GM13976 (cell line): ENCODE measurements at places on chromosomes 5 and 9.
A peak's percentile ranks its signal among the peaks of the same experiment; 100 is the strongest.

DNA sequence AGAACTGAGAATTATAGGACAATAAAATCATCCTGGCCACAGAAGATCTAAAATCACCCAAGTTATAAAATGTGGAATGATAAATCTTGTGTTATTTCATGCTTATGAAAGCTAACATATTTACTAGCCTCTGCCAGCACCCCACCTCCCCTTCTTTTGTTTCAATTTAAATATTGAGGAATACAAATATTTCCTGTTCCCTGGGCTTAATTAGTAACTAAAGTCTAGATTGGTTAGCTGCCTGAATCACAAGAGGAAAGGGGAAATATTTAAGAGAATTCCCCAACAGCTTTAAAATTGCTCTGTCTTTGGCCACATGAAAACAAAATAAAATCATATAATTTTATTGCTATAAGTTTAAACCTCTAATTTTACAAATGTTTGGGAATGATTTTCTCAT is 287.0 kb downstream of the PRELID2 start:
- no peak for DNase-seq

DNA sequence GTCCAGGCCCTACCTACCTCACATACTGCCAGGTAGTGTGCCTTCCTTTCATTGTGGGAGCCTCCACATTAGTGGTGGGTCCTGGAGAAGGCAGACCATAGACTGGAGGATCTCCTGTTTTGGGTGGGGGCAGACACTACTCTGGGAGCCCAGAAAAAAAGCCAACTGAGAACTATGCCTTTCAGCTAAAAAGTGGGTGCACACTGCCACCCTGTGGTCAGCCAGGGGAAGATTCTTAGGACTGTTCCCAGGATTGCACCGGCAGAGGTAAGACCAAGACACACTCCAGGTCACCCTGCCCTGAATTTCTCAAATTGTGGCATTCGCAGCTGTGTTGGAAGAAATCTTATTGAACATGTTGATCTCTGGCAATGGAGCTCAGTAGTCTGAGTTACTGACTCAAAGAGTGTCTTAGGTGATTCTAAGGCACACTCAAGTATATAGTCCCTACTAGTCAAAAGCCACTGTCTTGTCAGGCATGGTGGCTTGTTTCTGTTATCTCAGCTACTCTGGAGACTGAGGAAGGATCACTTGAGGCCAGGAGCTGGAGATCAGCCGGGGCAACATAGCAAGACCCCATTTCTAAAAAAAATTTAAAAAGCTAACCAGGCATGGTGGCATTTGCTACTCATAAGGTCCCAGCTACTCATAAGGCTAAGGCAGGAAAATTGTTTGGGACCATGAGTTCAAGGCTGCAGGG is 3.6 kb downstream of the SIGMAR1 start:
- peak; percentile 80 for DNase-seq

DNA sequence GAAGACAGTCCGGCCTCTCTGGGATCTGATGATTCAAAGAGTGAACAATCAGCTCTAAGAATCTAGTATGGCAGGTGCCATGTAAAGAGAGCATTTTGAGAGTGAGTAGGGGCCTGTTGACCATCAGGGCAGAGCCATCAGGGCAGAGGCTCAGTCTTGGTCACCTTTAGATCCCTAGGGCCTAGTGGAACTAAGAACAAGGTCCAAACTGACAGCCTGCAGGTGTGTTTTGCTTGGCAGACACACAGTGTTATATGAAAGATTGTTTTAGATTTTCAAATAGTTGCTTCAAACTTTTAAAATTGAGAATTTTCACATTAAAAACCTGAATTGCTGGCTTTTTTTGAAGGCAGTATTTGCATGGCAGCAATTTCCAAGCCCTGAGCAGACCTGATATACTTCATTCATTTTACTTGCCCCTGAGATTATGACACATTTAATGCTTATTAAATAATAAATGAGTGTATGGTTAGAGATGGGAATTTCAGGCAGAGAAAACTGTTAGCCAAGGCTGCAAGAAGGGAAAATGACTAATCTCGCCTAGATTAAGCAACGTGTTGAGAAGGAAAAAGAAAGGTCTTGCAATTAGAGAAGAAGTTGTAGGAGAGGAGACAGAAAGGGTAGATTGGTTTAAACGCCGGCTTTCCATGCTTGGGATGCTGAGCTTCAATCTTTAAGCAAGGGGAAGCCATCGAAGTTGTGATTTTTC is 279.6 kb downstream of the ARRDC3 start:
- DNase-seq: no peak

- no peak for DNase-seq
Observed at GRCh38 chr9:95189251-95190098, 128.0 kb downstream of the FANCC start.

DNA sequence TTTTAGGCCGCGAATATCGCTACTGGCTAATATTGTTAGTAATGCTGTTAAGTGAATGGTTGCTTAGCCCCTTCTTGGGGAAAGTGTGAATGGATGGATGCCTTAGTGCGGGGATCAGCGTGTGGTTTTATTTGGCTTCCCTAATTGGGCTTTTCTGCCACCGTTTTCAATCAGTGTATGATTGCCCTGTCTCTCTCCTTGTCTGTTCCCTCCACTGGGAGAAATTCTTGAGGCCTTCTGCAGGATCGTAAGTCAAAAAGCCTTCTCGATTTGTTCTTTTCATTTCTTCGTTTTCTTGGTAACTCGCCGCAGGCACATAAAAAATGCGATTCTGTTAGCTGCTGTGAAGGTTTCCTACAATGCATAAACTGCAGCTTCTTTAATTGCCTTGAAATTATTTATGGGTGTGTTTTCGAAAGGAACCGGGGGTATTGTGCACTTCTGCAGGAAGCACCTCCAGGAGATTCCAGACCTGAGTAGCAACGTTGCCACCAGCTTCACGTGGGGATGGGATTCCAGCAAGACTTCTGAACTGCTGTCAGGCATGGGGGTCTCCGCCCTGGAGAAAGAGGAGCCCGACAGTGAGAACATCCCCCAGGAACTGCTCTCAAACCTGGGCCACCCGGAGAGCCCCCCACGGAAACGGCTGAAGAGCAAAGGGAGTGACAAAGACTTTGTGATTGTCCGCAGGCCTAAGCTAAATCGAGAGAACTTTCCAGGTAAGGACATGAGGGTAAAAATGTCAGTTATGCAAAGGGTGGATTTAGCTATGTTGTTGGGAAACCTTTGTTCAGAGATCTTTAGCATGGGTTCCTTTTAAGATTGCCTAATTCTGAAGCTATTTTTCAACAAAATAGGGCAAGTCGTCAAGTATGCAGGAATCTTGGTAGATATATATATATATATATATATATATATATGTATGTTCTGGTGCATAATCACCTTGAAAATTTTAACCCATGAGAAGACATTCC is 700 bp downstream of the SKP2 start:
- peak; percentile 14 for DNase-seq

DNA sequence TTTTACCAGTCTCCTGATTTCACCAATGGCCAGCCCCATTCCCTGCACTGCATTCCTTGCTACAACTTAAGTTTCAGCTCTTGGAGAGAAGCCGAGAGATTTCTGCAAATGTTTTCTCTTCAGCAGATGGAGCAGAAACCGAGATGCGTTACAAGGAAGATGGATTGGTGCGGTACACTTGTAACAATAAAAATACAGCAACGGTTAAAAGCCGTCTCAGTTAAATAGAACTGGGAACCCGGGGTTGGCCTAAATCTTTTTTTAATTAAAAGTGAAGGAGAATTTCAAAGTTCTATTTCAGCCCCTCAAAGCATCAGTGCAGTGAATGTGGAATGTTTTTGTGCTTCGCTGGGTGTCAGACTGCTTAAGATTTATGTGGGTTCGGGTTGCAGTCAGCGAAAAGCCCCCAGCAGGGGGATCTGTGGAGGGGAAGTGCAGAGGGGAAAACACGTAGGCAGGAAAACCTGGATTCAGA is 19.8 kb downstream of the BRINP1 start:
- DNase-seq: no peak

- DNase-seq: no peak
Observed at GRCh38 chr5:128637031-128637430, 99.0 kb upstream of the FBN2 start.

- no peak for DNase-seq
Observed at GRCh38 chr9:88952086-88952615, 39.1 kb upstream of the S1PR3 start.

DNA sequence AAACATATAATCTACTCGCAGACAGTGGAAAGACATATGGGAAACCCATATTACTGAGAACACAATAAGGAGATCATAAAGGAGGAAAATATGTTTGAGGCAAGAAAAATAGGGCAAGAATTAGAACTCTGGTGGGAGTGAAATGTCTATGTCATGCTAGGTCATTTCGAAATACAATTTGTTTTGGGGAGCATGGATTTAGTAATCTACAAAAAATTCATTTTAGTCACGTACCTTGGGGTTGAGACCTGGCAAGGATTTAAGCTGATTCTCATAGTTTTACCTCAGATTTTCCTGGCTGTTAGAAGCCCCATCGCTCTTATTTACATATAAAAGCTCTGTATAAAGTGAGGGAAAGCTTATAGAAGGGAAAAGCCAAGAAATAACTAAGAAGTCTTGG is 11.5 kb upstream of the CSNK1G3 start:
- no peak for DNase-seq

DNA sequence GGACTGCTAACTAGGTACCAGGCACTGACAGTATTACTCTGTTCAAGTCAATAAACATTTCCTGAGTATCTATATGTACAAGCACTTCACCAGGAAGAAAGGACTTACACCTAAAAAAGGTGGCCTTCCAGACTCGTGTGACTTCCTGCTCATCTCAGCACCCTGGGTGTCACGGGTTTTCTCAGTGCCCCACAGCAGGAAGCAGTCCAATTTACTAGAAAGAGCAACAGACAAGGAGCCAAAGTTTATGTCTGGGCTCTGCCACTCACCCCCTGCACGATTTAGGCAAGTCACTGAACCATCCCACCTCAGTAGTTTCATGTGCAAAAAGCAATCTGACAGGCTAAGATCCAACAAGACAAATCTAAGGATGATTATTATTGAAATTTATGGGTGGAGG is 92.4 kb downstream of the TMEM215 start:
- DNase-seq: no peak

GRCh38 chr5:66440202-66440680 is 156.0 kb upstream of the MAST4 start:
- DNase-seq: peak; percentile 22

DNA sequence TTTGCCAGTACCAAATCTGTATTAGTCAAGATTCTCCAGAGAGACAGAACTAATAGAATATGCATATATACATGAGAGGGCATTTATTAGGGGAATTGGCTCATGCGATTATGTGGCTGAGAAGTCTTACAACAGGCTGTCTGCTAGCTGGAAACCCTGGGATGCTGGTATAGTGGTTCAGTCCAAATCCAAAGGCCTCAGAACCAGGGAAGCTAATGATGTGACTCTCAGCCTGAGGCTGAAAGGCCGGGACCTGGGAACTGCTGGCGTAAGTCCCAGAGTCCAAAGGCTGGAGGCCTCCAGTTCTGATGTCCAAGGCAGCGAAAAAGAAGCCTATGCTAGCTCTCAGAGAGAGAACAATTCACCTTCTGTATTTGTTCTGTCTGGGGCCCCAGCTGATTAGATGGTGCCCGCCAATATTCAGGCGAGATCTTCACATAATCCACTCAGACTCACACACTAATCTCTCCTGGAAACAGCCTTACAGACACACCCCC is 84.1 kb downstream of the KIAA1958 start:
- DNase-seq: no peak

DNA sequence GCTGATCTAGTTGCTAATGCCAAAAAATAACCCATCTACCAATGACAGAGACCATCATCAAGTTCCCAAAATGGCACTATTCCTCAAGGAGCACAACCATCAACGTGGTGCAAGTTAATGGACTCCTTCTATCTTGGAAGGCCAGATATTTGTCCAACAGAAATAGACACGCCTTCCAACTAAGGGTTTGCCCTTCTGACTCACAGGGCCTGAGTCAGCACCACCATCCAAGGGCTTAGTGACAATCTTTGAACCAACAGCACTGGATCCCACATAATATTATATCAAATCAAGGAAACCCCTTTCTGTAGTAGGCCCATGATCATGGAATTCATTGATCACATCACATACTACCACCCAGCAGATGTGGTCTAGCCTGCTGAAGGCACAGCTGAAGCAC is 84.3 kb downstream of the MED27 start:
- DNase-seq: no peak

DNA sequence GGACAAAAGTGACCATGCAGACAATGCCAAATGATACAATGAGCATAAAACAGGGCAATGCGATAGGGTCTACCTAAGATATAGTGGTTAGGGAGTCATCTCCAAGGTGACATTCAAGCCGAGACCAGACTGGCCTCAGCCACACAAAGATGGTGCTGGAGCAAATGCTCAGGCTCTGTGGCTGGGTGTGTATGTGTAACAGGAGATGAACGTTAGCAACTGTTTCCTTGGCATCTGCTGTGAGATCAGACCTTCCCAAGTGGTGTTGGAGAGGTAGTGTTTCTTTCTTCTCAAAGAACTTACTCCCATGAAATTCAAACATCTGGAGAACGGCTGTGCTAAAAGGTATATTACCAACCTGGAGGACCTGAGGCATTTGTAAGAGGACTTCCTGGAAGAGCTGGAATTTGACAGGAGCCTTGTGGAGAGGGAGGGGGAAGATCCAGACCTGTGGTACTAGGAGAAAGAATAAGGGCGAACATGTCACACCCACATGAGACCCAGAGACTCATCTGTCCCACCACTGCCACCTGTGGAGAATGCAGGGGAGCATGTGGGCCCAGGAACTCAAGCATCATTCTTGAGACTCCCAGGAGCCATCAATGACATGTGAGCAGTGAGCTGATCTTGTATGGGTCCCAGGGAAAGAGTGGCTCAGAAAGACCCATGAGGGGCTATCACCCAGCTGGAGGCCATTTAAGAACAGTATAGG is 21.4 kb upstream of the ANXA6 start:
- DNase-seq: no peak

DNA sequence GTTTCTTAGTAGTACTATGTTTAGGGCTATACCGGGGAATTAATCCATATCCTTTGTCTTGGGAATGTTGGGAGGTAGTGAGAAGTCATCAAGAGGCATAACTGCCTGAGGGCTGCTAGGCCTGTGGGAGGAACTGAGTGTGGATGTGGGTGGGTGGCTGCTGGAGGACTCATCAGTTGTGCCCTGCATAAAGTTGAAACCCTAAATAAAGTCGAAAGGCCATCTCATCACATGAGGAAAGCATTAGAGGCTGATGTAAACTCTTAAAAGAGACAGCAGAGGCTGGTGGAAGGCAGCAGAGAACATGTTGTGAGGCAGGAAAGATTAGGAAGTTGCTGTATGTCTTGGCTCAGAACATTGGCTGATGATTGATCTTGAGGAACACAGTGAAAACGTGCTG is 143.8 kb downstream of the MAST4 start:
- no peak for DNase-seq
